ENCODE measurements at places on chromosomes 7 and 10.

GRCh38 chr10:24882047-24882698 lies 70.2 kb downstream of the PRTFDC1 start:
- no peak for DNase-seq

DNA sequence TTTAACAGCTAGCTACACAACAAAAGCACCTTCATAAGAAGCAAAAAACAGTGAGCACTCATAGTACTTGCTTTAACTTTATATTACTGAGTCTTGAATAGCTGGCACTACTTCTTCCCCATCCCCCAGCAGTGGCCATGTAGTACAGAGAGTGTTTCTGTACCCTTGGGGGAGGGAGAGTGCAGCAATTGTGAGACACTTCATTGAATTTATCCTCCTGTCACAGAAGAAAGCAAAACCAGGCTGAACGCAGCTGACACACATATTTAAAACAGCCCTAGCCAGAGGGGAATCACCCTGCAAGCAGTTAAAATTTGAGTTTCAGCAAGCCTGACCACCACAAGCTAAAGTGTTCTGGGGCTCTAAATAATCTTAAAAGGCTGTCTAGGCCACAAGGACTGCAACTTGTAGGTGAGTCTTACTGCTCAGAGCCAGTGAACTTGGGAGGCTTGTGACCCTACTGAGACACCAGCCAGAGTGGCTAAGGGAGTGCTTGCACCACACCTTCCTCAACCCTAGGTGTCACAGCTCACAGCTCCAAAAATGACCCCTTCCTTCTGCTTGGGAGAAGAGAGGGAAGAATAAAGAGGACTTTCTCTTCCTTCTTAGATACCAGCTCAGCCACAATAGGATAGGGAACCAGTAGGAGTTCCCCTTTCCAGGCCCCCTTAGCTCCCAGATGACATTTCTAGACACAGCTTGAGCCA lies 97.7 kb upstream of the MEOX2 start:
- DNase-seq: no peak

GRCh38 chr10:97072851-97073665 lies 112.7 kb downstream of the SLIT1 start:
- peak; percentile 88 for DNase-seq

DNA sequence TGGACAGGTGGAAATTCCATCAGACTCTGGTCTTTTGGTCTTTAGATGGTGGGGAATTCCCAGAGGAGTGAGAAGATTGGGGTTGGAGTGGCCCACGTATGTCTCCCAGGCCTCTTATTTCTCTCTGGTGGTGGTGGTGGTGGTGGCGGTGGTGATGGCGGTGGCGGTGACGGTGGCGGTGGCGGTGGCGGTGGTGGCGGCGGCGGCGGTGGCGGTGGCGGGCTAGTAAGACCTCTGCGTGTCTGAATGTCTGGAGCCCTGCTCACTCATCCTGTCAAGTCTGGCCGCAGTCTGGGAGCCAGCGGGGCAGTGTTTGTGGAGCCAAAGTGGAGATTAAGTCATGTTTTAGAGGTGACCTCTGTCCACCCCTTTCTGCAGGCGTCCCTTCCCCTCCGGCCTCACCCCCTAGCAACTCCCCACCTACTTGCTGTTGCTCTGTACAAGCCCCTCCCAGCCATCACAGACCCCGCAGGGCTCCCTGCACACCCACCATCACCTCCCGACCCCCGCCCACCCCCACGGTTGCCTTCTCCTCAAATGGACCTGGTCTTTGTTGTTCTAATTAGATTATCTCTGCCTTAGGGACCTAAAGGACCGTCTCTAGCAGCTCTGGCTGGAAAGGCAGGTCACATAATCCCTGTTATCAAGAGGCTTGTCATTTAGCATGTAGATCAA lies 165.0 kb upstream of the TBX20 start:
- no peak for DNase-seq

DNA sequence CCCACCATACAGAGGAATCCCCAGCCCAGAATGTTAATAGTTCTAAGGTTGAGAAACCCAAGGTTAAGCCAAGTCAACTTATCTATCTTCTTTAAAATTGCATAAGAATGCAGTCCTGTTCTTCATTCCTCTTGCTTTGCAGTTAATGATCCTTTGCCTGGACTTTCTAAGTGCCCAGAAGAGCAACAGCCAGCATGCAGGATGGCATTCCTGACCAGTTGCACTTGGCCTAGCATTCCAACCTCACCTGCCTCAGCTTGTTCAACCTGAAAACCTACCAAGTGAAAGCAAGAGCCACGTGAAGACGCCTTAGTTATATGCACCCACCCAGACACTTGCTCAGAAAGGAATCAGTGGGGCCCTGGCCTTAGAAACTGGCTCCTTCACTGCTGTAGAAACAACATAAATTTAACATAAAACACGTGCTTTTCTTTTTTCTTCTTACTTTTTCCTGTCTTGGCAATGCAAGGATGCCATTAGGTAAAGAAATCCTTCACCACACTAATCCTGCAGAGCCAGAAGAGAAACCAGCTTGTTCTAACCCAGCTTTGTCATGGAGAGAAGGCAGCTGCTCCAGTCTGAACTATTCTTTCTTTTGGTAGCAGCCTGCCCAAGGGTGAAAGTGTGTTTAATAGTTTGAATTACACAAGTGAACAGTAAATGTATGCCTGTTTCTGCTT lies 25.0 kb downstream of the EGFR start:
- peak; percentile 27 for DNase-seq
